GM18507 (cell line): ENCODE measurements at places on chromosomes 3 and 15.

DNA sequence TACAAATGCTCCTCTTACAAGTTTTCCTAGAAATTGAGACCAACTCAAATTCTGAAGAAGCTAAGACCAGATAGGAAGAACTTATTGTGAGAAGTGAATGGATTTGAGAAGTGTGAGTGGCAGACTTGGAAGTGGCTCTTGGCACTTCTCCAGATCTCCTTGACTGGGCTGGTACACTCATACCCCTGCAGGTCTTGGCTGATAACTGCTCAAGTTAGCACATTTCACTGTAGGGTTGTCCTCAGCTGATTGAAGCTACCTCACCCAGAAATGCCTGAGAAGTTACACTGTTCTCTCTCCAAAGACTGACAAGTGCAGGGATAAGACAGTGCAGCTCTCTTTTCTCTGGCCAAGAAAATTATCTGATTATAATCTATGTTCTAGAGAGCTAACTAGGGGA is 16.5 kb upstream of the CLDN1 start:
- DNase-seq, result no peak

GRCh38 chr3:178306432-178307115 is 229.7 kb upstream of the KCNMB2 start:
- no peak for DNase-seq

GRCh38 chr3:58072052-58072762 is 64.0 kb downstream of the FLNB start:
- DNase-seq, result no peak

DNA sequence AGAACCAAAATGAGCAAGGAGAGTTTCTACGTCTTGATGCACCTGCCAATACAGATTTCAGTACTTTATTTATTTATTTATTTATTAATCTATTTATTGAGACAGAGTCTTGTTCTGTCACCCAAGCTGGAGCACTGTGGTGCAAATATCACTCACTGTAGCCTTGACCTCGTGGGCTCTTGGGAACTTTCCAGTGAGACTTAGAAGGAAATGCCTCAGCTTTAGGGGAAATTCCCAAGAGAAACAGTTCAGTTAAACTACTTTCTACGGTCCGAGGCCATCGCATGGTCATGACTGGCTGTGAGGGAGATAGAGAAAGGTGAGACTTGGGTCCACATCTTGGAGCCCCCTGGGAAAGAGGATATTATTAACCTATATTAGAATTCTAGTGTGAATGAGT is 47.0 kb upstream of the HERC1 start:
- no peak for DNase-seq

GRCh38 chr15:82807920-82808633 is 1.4 kb upstream of the WHAMM start:
- DNase-seq, result no peak

DNA sequence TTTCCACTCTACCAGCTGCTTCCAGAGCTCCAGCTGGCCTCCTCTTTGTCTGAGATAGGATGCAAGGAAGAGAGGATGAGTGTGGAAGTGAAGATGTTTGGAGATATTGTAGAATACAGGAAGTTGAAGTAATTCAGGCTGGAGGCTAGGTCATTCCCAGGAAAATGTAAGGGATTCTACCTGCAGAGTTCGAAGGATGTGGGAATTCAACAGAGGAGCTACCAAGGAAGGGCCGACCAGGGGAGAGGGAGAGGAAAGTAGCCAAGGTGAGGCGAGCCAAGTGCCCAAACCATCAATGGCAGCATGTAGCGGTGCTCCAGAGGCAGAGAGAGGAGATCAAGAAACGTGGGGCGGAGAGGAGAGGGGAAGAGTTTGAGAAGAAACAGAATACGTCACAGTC is 49.0 kb upstream of the EPHB3 start:
- DNase-seq, result no peak

DNA sequence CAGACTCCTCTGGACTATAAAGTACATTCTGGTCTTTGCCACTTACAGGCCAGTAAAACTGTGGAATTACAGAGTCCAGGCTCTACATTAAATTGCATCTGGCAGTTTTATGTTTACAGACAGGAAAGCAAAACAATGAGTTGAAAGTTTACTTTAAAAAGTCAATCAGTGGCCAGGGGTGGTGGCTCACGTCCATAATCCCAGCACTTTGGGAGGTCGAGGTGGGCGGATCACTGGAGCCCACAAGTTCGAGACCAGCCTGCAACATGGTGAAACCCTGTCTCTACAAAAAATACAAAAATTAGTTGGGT is 53.8 kb downstream of the TM4SF4 start:
- no peak for DNase-seq

DNA sequence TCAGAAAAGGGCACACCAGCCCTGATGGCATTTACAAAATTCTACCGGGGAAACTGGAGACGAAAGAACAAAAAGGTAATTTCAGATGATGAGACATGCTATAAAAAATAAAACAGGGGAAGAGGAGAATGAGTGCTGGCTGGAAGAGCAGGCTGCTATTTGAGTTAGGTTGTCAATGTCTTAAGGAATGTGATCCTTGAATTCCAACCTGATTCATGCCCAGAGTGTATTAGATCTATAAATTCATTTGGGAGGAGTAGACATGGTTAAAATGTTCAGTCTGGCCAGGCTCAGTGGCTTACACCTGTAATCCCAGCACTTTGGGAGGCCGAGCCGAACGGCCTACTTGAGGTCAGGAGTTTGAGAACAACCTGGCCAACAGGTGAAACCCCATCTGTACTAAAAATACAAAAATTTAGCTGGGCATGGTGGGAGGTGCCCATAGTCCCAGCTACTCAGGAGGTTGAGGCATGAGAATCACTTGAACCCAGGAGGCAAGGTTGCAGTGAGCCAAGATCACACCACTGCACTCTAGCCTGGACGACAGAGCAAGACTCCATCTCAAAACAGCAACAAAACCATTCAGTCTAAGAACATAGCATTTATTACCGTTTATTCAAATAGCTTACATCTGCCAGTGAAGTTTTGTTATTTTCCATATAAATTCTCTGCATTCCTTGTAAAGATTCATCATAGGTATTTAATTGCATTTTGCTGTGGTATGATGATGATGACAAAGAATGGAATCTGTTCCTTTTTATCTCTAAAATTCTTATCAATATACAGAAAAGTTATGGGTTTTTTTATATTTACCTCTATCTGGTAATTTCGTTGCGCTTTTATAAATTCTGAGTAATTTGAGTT is 126.7 kb upstream of the NR2E3 start:
- DNase-seq, result no peak

DNA sequence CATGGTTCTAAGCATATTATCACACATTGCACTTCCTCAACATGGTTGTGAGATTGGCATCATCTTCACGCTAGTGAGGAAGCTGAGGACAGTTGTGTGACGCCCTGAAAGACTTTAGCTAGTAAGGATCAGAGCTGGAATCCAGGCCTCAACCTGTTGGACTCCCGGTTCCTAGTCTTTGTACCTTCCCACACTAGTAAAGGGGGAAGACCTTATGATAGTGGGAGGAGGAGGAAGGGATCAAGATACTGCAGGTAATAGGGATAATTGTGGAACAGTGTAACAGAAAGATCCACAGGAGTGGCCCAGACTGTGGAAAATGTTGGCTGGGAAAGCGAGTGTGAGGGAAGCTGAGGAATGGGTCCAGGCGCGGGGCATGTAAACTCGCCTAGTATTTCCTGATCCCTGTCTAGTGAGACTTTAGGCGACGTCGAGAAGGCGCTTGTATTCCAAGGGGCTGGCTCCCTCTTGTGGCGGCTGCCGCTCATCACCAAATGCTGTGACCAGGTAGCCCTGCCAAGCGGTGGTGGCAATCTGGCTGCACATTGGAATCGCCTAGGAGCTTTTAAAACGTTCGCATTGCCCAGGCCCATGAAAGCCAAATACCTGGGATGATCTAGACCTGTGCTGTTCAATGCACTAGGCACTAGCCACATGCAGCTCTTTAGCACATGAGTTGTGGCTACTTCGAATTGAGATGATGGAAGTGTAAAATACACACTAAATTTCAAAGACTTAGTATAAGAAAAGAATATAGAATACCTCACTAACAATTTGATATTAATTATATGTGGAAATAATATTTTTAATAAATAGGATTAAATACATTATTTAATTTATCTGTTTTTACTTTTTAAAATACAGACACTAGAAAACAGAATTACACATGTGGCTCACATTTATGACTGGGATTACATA is 38.8 kb upstream of the CLDN18 start:
- DNase-seq, result peak; percentile 39

DNA sequence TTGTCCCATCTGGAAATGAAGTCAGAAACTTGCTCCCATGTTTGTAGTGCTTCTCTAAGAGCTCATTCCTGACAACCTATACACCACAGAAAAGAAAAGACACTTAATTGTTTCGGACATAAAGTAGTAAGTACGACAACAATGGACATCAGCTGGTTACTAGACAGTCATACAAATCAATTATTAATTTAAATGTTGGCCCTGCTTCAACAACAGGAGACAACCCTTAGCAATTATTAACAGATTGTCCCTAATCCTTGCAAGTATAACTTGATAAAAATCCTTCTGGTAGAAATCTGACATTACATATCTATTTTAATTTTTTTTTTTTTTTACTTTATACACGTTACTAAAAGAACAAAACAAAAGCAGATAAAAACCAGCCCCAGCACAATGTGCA is 29.8 kb downstream of the ERICH6 start:
- DNase-seq, result no peak

- no peak for DNase-seq
Observed at GRCh38 chr3:134476306-134476705, 9.5 kb downstream of the ANAPC13 start.

- DNase-seq, result no peak
Observed at GRCh38 chr15:90234096-90234988, at the start of gene GDPGP1. Gene GDPGP1 (plus strand): TSS chr15:90234209. CDS start chr15:90240909, 6,700 bp downstream.

GRCh38 chr3:41974223-41974622 is 12.3 kb upstream of the ULK4 start:
- no peak for DNase-seq

DNA sequence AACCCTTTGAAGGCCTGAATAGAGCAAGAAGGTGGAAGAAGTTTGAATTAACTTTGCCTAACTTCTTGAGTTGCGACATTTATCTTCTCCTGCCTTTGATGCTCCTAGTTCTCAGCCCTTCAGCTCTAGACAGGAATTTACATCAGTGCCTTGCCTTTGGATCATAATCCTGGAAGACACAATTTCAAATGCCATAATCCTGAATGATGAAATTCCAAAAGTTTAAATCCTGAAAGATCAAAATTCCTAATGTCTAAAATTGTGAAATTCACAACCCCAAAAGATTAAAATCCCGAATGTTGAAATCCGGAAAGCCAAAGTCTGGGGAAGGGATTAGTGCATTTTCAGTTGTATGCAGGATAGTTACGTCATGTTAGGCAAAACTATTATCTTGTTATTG is 166.6 kb upstream of the PDZRN3 start:
- no peak for DNase-seq

DNA sequence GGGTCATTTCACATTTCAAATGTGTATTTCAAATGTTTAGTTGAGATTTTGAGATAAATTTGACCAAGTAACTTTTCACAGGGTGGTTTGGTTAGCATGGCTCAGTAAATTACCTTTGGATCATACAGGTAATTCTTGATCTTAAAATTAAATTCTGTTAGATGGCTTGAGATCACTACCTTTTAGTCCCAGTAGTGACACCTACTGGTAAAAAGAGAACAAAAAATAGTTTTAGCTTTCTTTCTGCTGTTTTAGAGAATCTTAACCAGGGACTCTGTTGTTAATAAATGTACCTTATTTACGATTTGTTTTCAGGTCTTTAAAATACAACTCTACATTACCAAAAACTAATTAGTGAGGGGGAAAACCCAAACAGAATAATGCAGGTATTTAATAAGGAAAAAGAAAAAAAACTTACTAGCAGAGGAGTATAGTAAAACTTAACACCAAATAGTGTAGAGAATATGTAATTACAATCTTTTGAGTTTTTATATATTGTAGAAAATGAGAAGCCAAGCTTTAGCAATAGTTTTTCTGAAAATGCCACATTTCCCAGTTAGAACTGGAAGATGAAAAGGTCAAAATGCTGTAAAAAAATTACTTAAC is 620.3 kb upstream of the AGTR1 start:
- no peak for DNase-seq

DNA sequence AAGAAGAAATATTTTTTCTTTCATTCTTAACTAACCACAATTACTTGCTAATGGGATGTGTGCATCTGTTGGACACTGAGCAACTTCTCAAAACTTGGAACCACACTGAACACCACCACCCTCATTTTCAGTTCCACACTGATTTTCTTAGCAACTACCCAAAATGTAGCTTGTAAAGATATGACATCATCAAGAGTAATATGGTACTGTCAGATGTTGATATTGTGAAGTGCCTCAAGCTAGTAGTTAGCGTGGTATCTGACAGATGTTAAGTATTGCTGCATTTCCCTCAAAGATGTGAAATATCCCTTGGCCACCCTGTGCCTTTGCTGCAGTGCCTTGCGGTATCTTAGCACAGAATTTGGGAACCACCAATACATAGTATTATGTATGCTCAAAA is 9.3 kb downstream of the RFTN1 start:
- no peak for DNase-seq

DNA sequence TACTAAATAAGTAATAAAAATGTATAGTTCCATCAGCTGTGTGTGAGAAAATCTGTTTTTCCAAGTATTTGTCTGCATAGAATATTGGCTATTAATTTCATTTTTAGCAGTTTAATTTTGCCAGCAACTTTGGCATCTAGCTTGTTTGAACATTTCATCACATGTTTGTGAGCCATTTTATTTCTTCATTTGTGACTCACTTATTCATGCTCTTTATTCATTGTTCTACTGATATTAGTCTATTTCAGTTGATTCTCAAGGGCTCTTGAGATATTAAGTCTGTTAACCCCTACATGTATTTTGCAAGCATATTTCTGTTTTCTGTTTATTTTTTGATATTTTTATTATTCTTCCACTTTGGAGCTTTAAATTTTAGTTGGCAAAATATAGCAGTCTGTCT is 74.0 kb upstream of the PHLDB2 start:
- no peak for DNase-seq

DNA sequence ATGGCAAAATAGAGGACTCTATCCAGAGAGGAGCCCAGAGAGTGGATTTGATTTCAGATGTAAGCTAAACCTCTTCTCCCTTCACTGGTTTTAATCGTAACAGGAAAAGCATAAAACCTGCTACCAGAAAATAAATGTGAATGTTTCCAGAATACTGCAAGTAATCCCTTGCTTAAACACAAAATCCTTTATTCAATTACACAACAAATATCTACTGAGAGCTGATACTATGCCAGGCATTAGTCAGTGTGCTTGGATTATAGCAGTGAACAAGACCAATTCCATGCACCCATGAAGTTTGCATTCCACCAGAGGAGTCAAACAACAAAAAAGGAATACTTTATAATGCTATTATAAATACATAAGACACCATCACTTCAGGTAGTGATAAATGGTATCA is 15.1 kb downstream of the AVEN start:
- no peak for DNase-seq

GRCh38 chr15:47801522-47801921 is 84.2 kb downstream of the SEMA6D start:
- no peak for DNase-seq

- DNase-seq, result no peak
Observed at GRCh38 chr3:86563400-86563970, 427.5 kb downstream of the VGLL3 start.

- DNase-seq, result no peak
Observed at GRCh38 chr3:74390121-74390877, 224.2 kb downstream of the CNTN3 start.
